ENCODE measurements at places on chromosomes 11 and 22.

DNA sequence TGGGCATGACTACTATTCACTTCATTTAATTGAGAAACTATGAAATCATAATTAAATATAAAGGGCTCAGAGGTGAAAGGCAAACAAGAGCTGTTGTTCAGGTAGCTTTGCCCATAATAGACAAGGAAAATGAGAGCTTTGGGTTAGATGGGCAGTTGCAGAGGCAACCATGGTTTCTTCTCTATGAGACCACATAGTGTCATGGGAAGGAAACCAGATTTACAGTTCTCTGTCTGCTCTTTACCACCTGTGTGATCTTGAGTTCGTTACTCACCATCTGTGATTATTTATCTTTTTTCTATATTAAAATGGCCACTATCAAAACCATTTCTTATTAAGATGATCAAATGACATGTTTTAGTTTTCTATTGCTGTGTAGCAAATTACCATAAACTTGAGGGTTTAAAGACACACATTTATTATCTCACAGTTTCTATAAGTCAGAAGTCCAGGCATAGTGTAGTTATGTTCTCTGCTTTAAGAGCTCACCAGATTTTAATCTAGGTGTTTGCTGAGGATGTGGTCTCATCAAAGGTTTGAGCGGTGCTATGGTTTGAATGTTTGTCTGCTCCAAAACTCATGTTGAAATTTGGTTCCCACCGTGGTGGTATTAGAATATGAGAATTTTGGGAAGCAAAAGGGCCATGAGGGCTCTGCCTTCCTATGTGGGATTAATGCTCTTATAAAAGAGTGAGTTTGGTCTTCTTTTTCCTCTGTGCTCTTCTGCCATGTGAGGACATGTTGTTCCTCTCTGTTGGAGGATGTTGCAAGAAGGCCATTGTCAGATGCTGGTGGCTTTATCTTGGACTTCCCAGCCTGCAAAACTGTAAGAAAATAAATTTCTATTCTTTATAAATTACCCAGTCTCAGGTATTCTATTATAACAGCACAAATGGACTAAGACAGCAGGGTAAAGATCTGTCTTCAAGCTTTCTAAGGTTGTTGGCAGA, 38.2 kb downstream of the OR2AG2 start:
- no peak for DNase-seq

GRCh38 chr11:110490886-110491285, 61.1 kb downstream of the FDX1 start:
- DNase-seq: no peak

- DNase-seq: no peak
Observed at GRCh38 chr11:101723371-101723770, 139.6 kb upstream of the TRPC6 start.

GRCh38 chr11:68431984-68432645, 28.4 kb upstream of the PPP6R3 start:
- DNase-seq: no peak

- no peak for DNase-seq
Observed at GRCh38 chr11:100396266-100396665, 290.8 kb upstream of the ARHGAP42 start.

- no peak for DNase-seq
Observed at GRCh38 chr22:35392357-35392756, 7.6 kb upstream of the MCM5 start.

- no peak for DNase-seq
Observed at GRCh38 chr11:44028401-44028800, 19.4 kb upstream of the ACCSL start.

DNA sequence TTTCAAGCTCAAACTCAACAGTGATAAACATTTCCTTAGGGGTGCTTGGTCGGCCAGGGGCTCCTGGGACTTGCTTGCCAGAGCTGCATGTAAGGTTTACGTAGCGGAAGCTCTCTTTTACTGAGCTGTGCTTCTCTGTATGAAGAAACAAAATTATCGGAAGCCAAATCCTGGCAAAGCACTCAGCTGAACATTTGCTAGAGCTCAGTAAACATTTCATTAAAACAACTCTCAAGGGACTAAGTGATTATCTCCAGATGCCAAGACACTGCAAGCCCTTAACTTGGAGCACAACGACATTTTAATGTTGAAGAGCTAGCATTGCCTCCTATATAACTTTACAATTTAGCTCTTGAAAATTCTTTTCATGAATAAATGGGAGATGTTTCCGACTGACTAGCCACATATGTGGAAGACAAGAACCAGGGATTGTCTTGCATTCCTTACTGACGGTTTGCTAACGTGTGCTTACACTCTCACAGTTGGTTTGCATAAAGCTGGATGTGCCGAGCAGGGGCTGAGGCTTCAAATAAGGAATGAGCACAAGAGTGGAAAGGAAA, 43.4 kb downstream of the SCUBE2 start:
- no peak for DNase-seq

DNA sequence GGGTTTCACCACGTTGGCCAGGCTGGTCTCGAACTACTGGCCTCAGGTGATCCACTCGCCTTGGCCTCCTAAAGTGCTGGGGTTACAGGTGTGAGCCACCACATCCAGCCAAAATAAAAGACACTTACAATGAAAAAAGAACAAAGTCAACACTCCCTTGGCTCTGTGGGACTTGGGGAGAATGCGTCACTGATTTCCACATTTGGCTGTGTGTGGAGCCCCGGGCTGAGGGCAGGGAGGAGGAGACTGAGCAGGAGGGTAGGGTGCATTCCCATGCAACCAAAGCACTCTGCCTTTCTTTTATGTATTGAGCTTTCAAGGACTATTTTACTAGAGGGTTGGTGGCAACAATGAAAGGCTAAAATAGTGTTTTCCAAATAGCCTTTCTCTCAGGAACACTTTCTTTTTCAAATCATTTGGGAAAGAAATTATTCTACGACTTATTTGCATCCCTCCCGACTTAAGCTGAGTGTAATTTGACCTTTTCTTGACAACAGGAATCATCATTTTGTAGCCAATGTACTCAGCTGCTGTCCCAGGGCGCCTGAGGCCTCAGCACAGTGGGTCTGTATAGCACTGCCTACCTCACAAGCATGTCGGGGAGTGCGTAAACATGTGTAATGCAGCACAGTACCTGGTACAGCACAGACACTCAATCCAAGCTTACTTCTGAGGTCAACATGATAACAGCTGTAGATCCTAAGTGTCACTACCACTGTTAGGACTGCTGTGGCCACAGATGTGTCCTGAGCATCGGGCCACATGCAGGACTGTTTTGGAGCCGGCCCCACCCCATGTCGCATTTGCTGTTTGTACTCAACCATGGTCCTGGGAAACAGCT, 10.1 kb upstream of the SERPIND1 start:
- DNase-seq: no peak

DNA sequence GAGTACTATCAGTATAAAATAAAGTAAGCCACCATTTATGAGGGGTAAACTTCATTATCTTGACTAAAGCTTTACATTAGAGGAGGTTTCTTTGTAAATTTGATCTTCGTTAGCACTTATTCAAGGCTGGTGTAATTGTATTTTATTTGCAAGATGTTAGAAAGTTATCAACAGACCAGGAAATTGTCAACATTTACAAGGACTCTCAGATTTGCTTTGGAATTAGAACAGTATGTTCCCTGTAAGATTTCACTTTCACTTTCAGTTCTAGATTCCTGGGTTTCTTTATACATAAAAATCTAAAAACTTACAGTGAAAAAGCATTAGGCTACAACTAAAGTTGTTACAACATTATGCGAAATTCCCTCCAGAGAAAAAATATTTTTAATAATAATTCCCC, 4.6 kb upstream of the BIRC3 start:
- no peak for DNase-seq

DNA sequence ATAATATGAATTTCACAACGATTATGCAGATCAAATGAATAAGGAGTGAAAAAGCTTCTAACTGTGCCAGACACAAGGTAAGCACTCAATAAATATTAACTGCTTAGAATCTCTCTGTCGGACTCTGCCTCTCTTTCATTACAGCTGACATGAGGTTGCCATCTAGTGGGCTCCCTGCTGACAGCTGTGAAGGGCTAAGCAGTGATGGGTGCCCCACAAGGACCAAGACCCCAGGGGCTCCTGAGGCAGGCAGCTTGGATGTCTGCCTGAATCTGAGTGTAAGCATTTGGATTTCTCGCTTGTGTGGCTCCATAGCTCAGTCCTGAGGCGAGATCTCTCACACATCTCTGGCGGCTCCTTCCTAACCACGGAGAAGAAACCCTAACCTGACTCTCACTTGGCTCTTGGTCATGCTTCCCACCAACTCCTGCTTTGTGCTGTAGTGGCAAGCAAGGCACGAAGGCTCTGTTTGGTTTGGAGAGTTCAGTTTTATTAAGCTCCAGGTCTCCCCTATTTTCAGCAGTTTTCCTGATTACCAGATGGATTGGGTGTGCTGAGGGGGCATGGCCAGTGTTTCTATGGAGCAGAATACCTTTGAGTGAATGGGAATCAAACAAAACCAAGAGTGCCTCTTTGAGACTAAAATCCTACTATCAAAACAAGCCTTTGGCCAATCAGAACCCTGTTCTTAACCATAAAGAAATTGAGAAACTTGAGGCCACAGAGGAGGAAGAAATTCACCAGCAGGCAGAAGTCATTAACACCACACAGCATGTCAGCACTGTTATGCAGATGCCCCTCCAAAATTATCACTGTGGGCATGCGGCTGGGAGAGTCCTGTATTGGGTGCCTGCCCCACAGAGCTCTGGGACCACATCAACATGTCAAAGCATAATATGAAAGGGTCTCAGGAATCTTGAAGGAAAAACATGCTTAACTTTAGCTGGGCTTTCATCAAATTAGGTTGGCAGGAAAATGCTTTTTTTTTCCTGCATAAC, 152.8 kb upstream of the NTM start:
- no peak for DNase-seq

DNA sequence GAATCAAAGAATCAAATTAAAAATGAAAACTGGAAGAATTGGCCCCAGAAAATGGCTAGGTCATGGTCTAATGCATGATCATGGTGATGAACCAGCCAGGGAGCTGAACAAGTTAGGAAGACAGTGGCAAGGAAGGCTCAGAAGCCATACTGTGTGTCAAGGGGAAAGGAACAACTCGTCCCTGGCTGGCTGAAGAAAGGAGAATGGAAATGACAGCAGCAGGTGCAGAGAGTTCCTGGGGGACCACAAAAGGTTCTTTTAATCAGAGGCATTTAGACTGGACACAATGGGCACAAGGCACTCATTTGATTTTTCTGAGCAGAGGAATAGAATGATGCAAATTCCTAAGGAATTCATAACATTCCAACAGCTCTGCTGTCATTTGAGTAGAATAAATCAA, 209.9 kb downstream of the LARGE1 start:
- no peak for DNase-seq

DNA sequence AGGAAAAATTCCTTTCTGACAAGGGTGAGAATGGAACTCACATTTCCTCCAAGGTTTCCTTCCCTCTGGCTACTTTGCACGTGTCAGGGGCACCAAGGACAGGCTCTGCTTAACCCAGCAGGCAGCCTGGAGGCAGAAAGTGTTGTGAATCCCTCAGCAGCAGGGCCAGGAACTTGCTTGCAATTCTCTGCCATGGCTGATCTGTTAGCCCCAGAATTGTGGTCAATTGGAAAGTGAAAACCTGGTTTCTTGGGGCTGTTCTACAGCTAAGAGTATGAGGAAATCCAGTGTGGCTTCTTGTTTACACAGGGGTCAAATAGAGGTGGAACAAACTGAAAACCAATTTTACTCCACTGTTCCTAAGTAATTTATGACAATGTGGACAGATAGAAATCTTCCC, 38.3 kb upstream of the CEP295 start:
- DNase-seq: no peak

- no peak for DNase-seq
Observed at GRCh38 chr11:37230865-37231264, 632.8 kb upstream of the RAG2 start.

DNA sequence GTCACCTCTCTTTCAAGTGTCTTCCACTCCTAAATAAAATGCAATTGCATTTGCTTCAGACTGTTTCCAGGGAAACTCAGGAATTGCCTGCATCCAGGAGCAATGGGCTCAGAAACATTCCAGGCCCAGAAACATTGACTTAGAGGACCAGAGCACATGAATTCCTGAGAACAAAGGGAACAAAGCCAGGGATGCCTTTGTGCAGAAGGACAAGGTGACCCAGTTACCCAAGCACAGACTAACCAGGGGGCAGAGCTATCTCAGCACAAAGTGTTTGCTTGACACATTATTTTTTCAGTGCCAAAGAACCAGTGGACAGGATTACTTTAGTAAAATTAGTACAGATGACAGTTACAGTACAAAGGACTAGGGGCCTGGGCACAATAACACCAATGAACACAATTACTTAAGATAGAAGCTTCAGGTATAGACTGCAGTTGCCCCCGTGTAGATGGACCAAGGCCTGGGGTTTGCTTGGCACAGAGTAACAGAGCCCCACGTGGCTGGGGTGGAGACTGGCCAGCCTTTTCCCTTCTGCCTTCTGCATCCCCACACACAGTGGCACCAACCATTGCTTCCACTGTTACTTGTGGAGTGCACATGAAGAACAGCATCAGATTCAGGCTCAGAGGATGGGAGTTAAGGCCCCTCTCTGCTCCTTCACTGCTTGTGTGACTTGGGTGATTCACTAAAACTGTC, 500.8 kb downstream of the INSC start:
- DNase-seq: no peak

GRCh38 chr11:126149759-126150625, 61.5 kb downstream of the RPUSD4 start:
- peak; percentile 18 for DNase-seq

GRCh38 chr11:2717561-2718325, 17.9 kb upstream of the KCNQ1OT1 start:
- no peak for DNase-seq

GRCh38 chr11:110467556-110467955, 37.8 kb downstream of the FDX1 start:
- peak; percentile 15 for DNase-seq

DNA sequence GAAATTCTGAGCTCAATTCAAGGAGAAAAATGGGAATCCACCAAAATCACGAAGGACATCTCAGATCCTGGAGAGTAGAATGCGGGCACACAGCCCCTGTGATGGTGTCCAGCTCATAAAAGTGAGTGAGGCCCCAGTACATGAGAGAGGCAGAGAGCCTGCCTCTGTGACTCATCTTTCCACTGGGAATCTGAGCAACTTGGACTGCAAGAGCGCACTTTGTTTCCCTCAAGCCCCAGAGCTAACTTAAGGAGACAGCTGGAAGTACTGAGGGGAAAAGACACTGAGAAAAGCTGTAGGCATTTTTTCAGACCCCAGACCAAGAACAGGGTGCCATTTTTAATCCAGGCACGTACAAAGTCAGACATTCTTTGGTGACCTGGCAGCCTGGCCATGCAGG, 273.7 kb downstream of the C11orf87 start:
- no peak for DNase-seq

DNA sequence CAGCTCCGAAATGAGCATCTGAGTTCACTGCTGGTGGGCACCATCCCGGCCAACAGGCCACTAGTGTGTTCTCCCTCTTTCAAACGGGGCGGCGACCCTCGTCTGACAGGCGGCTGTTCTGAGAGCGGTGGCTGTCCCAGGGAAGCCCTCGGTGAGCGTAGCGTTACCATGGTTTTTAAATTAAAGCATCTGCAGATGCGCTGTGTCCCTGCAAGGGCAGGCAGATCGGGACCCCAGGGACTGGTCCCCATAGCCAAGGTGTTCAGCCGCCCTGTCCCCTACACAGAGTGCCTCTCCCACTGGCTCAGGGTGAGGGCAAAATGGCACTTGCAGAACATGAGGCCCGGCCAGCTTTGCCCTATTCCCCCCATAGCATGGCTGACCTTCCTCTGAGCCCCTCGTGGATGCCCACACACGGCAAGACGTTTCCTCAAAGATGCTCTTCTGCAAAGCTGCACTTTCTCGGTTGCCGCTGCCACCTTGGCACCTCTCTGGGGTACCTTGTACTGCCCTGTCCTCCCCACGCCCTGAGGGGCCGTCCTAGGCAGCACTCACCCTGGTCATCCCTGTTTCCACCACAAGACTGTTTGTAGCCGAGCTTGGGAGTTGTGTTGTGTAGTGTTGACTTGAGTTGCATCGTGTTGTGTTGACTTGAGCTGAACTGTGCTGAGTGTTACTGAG, 51.9 kb upstream of the KCNQ1OT1 start:
- DNase-seq: no peak
